ENCODE measurements at places on chromosomes 12 and 14.

GRCh38 chr12:51721282-51721940 is 127.1 kb downstream of the FIGNL2 start:
- DNase-seq, result peak; percentile 12

DNA sequence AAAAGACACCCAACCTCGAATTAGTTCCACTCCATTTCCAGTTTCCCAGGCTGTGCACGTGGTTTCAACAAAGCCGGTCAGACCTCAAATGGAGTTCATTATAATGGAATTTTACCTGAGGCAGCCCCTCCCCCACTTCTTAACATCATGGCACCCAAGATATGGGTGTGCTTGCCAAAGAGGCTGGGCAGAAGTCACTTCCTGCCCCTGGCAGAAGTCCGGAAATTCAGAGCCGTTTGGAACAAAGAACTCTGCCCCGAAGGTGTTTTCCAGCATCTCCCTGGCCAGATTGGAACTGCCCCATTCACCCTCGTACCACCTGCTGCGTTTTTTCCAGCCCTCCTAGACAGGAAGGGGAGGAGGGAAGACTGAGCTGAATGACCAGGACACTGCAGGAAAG is 8.2 kb downstream of the VDR start:
- DNase-seq, result no peak

DNA sequence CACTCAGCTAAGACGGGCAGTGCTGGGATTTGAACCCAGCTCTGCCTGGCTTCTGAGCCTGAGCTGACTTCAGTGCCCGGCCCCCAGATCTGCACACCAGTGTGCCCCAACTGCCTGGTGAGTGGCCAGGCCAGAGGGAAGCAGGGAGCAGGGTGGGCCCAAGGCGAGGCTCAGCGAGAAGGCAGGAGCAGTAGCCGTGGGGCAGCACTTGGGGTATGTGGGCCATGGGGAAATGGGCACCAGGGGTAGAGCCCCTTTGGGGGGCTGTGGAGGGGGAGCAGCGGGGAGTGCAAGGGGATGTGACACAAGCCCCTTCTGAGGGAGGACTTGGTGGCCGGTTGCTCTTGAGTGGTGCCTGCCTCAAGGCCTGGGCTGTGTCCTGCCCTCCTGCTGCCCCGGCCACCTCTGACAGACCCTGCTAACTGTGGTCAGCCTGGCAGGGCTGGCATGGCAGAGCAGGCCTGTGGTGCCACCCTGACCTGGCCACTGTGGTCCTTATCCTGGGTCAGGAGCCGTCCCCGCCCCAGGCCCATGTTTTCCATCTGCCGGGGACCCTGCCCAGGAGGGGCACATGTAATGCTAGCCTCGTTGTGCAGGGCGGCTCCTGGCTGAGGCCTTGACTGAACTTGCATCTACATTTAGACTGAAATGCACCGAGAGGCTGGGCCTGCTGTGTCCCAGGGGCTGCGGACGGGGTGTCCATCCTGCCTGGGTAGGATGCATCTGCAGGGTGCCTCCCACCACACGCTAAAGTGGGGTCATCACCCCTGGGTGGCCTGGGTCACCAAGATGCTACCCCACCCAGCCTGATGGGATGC is 90.5 kb downstream of the KIF26A start:
- no peak for DNase-seq

DNA sequence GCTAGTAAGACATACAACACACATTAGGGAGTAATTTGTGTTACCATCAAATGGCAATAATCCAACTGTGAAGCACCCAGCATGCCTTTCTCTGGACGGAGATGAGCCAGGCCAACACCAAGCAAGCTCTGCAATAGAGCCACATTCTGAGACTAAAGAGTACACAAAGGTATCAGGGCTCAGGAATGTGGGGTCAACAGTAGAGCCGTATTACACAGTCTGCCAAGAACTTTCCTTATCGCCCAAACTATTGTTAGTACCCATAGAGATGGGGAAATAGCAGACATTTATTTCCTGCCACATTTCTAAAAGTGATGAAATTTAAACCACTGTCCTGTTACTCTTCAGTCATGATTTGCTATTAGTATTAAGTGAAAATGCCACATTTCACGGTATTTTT is 113.7 kb downstream of the BMP4 start:
- DNase-seq, result no peak

GRCh38 chr12:99147130-99147529 is 500.4 kb upstream of the GARIN6 start:
- no peak for DNase-seq

GRCh38 chr14:74265301-74265965 is 26.2 kb downstream of the VSX2 start:
- DNase-seq, result no peak

- DNase-seq, result no peak
Measured at GRCh38 chr12:101878243-101878821, 952 bp downstream of the DRAM1 start.

DNA sequence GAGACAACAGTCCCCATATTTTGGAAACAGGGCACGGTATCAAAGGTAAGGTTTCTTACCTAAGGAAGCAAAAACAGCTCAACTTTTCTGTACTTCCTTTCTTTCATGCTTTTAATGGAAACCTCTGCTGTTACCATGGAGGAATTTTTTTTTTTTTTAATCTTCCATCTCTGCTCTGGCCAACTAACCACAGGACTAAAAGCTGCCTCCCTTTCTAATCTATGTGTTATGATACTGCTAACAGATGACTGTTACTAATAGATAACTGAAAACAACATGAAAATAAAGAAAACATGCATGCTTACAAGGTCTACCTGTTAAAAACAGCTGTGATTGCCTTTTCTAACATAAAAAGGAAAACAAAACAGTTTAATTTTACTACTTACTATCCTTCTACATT is 168.4 kb downstream of the SOX5 start:
- no peak for DNase-seq

GRCh38 chr12:59320112-59320511 is 275.7 kb upstream of the SLC16A7 start:
- no peak for DNase-seq

GRCh38 chr14:61460718-61461611 is 139.6 kb downstream of the PRKCH start:
- peak; percentile 45 for DNase-seq
